Frontal cortex (tissue), 4 donors: ENCODE measurements at places on chromosomes 11 and 22. TPM values are rescaled to one million over a fixed set of nuclear protein-coding genes. Genes with fewer than 3 reads are reported as not detected.

The GRAMD1B gene
- 39.9 TPM for total RNA-seq

The INPP5J gene
- 2.0 TPM for total RNA-seq

The SUSD2 gene
- total RNA-seq, result under 0.01 TPM

The AIFM3 gene
- total RNA-seq, result 4.5 TPM

The TMEM41B gene
- total RNA-seq, result 69.7 TPM

The IL18 gene
- 0.82 TPM for total RNA-seq

The GNB1L gene
- total RNA-seq, result 2.9 TPM

The OR8H3 gene
- total RNA-seq, result not detected
